ENCODE measurements at places on chromosomes 1 and 21.

GRCh38 chr1:112267929-112268328, 128.1 kb upstream of the CTTNBP2NL start:
- DNase-seq = no peak

GRCh38 chr1:81382561-81382960, 418.2 kb upstream of the ADGRL2 start:
- no peak for DNase-seq

DNA sequence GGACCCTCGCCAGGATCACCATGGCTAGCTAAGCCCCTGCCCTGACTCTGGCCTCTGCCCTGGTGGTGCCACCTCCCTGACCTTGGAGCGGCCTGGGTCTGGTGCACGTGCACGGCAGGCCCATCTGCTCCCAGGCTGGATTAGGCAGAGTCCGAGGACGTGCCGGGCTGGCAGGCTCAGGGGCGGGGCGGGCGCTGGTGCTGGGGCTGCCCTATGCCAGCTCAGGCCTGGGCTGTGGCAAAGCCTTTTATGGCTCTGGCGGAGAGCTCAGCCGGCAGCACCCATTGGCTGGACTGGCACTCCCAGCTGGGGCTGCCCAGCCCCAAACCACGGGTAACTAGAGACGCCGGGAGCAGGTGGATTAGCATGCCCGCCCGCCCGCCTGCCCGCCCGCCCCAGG, 17.1 kb upstream of the EDN2 start:
- DNase-seq = no peak

DNA sequence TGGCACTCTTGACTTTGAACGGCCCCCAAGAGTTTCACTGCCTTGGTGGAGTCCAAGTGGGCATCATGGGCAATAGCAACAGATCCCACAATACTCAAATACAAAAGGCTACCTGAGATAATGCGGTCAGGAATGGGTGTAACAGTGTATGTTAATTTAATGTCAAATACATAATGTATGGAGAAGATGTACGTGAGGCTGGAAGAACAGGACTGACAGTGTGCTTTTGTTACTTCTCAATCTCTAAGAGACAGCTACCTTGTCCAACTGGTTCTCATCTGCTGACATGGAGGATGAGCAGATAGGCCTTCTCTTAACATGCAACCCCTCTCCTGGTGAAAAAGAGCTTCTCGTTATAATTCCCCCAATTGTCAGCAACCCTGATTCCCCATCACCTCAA, 167.2 kb downstream of the APP start:
- DNase-seq = no peak

DNA sequence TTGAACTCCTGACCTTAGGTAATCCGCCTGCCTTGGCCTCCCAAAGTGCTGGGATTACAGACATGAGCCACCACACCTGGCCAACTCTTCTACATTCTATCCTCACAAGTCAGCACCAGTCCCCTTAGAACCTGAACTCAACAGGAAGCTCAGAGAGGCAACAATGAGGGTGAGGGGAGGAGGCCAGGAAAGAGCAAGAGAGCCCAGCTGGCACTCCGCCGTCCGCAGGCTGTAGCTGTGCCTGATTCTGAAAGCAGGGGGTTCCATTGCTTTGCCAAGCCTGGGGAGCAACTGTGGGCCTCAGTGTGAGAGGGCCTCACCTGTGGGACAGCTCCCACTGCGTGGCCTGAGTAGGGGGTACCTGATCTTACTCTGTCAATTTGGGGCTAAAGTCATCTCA, 18.7 kb downstream of the STK40 start:
- DNase-seq = no peak

DNA sequence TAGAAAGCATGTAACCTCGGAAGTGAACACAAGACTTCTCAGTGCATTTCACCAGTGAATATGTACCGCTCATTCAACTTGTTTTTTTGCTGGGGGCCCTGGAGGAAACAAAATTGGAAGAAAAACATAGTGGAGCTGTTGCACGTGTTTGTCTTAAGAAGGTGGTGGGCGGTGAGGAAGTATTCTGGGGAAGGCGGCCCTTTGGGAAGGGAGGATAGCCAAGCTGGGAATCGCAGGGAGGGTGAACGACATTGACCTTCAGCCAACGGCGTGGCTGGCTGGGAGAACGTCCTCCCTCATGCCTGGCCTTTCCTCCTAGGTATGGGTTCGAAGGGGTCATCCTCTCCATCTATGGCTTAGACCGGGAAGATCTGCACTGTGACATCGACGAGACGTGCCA, 19.4 kb downstream of the TFF3 start:
- DNase-seq = no peak

- DNase-seq = no peak
Observed at GRCh38 chr1:232382671-232383070, 247.3 kb downstream of the SIPA1L2 start.

- DNase-seq = no peak
Observed at GRCh38 chr21:26060335-26061115, 110.0 kb downstream of the APP start.

GRCh38 chr1:219277304-219278105, 103.8 kb downstream of the LYPLAL1 start:
- no peak for DNase-seq

GRCh38 chr1:164670026-164670425, 111.0 kb downstream of the PBX1 start:
- no peak for DNase-seq

GRCh38 chr1:214824763-214825162, 221.8 kb downstream of the CENPF start:
- no peak for DNase-seq

DNA sequence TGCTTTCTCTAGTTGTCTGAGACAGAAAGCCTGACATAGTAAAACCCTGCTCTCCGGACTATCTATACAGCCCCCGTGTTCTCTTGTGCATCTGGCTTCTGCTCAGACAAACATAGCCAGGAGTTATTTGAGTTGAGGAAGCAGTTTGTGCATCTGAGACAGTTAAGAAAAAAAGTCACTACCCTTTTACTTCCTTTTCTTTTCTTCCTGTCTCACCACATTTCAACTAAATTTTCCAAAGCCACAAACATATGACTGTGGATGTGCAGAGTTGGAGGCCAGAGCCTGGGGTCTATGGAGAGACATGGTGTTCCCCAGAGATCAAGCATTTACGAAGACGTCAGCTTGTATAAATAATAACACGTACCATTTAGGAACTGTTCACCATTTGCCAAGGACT, 158.5 kb upstream of the FGGY start:
- no peak for DNase-seq

DNA sequence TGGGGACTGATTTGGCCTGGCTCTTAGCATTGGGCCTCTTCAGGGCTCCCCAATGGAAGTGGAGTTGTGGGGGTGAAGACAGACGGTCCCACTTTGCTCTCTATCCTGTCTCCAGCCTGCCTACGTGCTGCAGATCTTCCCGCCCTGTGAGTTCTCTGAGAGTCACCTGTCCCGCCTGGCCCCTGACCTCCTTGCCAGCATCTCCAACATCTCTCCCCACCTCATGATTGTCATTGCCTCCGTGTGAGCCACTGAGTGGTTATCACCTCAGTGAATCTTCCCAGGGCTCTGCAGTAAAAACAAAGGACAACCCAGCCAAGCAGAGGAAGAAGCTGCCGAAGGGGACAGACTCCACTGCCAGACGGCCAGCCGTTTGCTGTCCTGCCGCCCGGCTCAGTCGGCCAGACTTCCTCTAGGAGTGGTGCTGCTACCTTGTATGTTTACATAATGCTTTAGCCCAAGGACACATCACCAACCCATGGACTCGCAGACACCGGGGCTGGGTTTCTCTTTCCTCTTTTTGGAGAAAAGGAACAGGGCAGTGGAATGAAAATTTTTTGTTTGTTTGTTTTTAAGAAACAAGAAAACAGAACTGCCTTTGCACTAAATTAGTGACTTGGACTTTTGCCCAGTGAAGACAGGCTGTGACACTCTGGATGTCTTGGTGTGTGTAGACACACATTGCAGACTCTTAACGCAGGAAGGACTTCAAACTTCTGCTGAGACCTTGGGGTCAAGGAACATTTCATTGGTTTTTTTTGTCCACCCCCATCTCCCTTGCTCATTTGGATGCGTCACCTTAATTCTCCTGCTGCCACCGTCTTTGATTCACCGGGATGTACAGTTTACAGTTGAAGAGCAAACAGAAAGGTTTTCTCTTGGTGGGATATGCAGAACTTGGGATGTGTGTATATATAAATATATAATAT, 36.5 kb downstream of the ZBTB17 start:
- DNase-seq = no peak

- no peak for DNase-seq
Observed at GRCh38 chr1:10898921-10899320, 102.5 kb upstream of the CASZ1 start.

- DNase-seq = no peak
Observed at GRCh38 chr1:50976111-50976889, 6.3 kb downstream of the CDKN2C start.

DNA sequence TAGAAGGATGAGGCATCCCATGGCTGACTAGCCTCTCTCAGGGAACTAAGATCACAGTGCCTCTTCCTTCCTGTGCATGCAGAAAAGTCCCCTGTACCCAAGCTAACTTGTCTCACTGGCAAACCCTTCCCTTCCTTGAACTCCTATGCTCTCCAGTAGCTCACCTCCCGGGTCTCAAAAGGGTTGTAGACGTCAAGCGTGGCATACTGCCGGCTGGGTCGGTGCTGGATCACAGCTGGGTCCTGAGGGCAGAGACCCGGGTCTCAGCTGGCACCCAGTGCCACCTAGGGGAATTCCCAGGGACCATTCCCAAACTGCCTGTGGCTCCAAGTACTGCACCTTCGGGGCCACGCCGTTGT, 688 bp downstream of the SCAMP3 start:
- no peak for DNase-seq

DNA sequence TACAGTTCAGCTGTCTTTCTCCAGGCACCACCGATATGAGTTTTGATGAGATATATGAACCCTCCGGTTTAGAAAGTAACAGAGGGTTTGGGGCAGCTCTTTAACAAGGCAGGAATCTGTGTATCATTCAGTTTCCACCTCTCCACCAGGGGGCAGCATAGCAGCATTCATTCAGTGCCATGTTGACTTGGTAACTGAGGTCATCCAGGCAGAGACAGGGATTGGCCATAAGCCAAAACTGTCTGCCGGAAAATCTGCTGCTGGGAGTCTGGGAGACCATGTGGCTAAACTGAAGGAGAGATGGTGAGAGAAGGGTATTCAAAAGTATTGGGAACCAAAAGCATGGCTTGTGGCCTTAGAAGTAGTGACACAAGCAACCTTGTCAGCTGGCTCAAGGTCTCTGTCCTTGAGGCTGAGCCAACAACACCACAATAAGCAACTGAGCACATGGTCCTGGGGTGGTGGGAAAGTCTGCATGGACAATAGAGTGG, 98.5 kb downstream of the LMX1A start:
- DNase-seq = peak; percentile 6

- DNase-seq = no peak
Observed at GRCh38 chr1:63698001-63698838, 75.6 kb upstream of the ROR1 start.

- no peak for DNase-seq
Observed at GRCh38 chr1:23100074-23100748, 68.4 kb downstream of the LUZP1 start.

DNA sequence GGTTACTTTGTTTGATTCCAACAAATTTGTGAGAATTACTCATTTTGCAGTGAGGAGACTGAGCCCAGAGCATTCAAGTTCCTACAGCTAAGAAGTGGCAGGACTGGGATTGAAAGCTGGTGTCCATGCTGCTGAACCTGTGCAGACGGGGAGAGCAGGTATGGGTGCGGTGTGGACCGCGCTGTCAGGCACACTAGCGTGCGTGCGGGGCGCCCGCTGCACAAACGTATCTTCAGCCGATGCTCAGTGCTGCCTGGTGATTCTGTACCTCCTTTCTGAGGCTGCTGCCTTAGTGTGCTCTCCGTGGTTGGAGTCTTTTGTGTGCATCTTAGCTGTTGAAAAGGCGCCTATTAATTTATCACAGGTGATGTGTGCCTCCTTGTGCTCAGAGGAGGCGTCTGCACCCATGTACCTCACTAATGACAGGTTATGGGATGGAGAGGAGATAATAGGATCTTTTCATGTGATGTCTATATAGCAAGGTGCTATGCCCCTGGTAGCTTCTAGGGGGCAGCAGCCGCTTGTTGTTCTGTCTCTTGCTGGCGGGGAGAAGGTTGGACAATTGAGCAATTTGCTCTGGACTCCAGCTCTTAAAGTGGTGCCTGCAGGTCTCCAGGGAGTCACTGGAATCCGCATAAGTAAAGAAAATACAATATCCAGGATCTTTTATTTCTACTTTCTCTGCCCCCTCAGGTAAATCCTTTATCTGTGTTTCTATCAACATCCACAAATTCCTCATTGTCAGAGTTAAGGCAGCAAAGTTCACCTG, 32.5 kb downstream of the PEX14 start:
- no peak for DNase-seq

DNA sequence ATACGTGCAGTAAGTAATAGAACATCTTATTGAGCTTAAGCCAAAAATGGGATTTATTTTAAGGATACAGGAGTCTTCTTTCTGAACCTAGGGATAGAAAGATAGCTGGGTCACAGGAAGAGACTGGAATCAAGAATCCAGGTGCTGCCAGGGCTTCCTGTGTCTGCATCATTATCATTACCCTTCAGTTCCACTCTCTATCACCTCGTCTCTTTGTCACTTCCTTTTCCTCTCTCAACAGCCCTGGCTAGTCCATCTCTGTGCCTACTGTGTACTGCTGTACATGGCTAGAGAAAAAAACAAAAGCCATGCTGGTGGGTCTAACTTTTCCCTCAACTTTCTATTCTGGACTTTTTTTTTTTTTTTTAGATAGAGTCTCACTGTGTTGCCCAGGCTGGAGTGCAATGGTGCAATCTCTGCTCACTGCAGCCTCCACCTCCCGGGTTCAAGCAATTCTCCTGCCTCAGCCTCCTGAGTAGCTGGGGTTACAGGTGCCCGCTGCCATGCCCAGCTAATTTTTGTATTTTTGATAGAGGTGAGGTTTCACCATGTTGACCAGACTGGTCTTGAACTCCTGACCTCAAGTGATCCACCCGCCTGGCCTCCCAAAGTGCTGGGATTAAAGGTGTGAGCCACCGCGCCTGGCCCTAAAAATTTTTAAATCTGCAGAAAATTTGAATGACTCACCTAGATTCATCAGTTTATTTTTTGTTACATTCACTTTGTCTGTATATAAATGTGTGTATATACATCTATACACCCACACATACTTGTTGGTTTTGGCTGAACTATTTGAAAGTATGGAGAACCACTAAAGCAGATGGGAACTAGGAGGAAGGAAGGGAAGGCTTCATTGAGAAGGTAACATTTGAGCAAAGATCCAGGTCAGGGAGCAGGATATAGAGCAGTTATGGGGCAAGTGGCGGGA, 31.9 kb downstream of the UBE4B start:
- no peak for DNase-seq

GRCh38 chr1:61875198-61875597, 132.9 kb downstream of the PATJ start:
- no peak for DNase-seq

- DNase-seq = no peak
Observed at GRCh38 chr1:234586892-234587485, 23.0 kb downstream of the IRF2BP2 start.

DNA sequence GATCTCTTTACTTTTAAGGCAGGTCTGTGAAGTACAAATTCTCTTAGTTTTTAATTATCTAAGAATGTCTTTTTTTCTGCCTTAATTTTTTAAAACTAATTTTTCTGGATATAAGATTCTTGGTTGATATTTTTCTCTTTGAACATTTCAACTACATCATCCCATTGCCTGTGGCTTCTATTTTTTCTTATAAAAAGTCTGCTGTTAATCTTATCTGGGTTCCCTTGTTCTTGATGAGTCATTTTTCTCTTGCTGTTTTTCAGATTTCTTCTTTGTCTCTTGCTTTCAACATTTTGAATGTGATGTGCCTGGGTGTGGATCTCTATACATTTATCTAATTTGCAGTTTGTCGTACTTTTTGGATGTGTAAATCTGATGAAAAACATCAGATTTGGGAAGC, 525.2 kb upstream of the PBX1 start:
- no peak for DNase-seq

Data from activated CD4-positive, alpha-beta T cell treated with anti-CD3 and anti-CD28 coated beads, Interleukin-2, amount 50 U/mL, for 24 hours (primary cell).